Left cardiac atrium (tissue), 4 donors: ENCODE measurements at places on chromosomes 11 and 22. TPM values are rescaled to one million over a fixed set of nuclear protein-coding genes. Genes with fewer than 3 reads are reported as not detected.
A peak's percentile ranks its signal among the peaks of the same experiment; 100 is the strongest.

DNA sequence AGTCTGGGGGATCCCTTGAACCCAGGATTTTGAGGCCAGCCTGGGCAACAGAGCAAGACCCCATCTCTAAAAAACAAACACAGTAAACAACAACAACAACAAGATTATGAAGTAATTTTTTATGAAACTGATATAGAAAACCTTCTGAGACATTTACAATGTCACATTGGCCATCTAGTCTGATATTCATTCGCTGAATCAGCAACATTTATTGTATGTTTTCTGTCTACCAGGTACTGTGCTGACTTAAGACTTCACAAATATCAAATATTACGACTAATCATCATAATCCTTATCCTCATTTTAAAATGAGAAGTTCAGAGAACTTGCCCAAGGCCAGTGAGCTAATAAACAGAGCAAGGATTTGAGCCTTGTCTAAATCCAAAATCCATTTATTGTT is 120.8 kb downstream of the ATM start:
- no peak for DNase-seq

DNA sequence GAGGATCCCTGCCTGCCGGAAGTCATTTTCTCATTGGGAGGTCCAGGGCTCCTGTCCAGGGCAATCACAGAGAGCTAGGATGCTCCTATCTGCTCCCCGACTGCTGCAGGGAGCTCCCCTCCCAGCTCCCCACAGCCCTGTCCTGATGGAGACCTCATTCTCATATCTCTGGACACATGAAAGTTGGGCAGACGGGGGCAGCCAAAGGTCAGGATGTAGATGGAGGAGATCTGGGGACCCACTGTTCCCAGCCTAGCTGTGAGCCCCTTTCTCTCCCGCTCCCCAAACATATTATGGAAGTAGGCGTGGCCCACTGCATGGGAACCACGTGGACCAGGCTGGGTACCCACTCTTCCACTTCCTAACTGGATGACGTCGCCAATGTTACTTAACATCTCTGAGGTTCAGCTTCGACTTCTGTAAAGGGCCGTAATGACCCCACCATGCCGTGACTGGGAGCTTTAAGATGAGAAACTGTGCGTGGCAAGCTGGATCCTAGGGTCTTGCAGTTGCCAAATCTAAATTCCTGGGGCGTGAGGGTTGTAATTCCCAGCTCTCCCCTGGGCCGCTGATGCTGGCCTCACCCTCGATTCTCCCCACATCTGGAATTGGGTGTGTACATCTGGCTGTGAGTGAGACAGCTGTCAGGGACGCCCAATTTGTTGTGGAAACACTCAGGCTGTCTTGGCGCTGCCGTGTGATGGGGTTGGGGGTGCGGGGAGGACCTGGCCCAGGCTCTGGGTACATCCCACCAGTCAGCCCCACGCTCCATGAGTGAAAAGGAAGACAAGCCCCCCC is 1.8 kb downstream of the CDC42EP2 start:
- DNase-seq, result peak; percentile 60

DNA sequence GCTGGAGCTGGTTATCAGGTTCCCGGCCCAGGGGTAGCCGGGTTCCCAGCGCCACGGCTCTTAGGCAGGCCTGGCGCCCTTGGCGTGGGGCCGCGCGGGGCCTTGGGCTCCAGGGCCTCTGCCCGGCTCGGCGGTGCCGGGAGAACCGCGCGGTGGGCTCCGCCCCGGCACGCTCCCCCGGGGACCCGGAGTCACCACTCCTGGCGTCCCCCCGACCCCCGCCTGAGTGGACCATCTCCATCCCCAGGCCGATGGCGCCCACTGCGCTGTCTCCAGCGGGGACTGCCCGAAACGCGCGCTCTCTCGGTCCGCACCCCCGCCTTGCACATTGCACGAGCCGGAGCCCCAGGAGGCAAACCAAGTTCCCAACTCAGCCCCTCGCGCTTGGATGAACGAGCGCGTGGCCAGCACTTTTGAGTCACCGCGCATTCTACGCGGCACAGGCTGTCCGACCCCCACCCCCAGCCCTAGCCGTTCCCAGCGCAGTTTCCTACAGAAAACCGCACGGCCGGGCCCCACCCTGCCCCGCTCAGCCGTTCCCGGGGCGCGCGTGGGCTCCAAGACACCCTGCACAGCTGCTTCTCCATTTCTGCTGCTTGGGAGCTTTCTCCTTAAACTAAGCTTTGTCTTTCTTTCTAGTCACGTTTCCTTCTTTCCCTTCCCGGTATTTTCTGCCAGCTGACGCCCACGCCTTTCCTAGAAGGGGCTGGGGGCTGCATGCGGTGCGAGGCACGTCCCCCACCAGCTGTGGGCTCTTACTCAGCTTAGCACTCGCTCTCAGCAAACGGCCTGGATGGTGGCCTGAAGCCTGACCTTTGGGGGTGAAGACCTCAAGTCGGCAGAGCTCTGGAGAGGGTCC is 650 bp upstream of the CHID1 start:
- DNase-seq, result peak; percentile 63

OR8G1 gene
- total RNA-seq, result not detected

CCDC116 gene
- 0.18 TPM for total RNA-seq

- DNase-seq, result no peak
These were observed 2.4 kb upstream of the MN1 start for GRCh38 chr22:27803841-27804415.

GRCh38 chr11:79028225-79028624 is 412.6 kb downstream of the TENM4 start:
- DNase-seq, result no peak

DNA sequence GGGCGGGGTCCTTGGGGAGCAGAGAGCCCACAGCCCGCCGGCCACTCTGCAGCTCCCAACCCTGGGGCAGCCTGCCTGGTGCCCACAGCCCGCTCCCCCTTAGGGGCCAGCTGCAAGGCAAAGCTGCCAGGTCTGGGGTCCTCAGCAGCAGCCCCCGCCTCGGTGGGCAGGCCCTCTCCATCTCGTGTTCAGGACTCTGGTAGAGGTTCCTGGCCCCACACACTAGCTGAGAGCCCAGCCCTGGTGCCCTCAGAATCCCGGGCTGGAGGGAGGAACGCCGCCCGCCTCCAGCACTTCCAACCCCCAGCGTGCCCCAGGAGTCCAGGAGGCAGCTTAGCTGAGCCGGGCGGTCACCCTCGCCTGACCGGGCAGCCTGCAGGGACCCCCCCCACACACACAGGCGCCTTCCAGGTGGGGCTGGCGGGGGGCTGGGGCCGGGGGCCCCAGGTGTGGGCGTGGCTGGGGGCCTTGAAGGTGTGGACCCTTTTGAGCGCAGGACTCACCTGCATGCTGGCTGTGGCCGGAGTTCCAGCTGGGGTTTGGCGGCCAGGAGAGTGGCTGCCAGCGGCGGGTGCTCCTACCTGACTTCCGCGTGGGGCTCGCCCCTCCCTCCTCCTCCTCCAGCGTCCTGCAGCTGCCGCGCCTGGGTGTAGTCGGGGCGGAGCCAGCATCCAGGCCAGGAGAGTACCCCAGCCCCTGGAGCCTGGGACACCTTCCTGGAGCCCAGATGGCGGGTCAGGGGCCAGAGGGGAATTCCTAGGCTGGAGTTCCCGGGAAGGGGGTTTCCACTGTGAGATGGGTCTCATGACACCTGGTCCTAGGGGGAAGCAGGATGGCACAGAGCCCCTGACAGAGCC is at the start of gene ANO9:
Gene ANO9 (minus strand): TSS at position 594 of the 857 bp plus-strand sequence. CDS start 85 bp downstream, at position 509.
- peak; percentile 27 for DNase-seq

DNA sequence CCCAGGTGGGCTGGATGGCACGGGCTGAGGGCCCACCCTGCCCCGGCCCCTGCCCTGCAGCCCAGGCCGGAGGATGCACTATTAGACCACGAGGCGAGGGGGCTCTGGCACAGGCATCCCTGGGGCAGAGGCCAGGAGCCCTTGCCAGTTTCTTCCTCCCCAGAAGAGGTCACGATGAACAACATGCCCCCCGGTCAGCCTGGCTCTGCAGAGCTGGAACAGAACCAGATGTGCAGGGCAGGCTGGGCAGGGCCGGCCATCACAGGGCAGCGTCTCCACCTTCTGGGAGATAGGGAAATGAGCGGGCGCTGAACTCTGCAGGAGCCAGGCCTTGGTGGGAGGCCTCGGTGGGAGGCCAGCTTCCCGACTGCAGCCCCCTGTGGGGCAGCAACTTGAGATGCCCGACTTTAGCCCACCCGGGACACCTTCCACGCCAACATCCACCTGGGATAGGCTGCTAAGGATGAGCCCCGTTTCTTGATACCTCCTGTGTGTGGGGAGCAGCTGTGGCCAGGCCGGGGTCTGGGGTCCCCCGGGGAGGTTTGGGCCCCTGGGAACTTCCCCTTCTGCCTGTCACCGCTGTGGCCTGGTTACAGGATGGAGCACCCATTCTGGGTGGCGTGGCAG is 21.8 kb upstream of the GNB1L start:
- DNase-seq, result peak; percentile 47

DNA sequence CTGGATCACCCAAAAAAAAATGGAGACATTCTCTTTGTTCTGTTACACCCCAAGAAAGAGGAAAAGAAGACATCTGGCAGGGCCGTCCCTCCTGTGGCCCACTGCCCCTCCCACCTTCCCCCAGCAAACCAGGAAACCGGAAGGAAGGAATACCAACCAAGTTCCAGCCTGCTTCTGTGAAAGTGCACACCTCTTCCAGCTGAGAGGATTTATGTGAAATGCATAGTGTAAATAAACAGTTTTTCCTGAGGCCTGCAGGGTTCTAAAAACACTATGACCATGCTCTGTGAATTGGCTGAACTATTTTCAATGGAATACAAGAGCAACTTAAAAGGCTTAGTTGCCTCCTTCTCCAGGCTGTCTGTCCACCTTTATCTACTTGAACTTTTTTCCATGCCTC is 50.0 kb upstream of the CHST1 start:
- DNase-seq, result no peak

DNA sequence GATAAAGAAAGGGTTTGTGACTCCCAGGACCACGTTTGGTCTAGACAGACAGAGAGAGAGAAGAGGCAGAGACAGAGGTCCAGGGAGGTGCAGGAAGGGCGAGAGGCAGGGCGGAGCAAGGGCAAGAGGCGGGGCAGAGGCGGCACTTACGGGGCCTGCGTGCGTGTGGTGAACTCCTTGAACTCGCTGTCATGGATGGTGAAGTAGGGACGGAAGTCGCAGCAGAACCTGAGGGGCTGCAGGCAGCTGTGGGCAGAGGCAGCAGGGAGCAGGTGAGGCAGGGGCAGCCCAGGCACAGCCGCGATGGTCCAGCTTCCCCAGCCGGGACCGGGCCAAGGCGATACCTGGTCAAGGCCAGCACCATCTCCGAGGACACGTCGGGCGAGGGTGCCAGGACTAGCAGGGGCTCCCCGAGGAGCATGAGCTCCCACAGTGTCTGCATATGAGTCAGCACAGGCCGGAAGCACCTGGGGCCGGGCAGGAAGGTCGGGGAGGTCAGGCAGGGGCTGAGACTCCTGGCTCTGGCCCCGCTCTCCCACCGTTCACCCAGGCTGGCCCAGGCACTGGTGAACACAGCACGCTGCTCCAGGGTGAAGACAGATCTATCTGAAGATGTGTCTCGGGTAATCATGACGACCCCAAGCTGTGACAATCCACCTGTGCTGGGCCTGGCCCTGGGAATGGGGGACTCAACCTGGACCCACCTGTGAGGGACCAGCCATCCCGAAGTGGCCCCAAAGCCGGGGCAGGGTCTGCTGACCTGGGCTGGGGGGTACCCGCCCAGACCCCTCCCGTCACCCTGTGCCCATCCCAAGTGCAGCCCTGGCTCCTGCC is 7.2 kb upstream of the PLXNB2 start:
- DNase-seq, result peak; percentile 54

CRYBB3 gene
- not detected for total RNA-seq

GRCh38 chr11:104286129-104286528 is 122.2 kb upstream of the PDGFD start:
- DNase-seq, result no peak

SCO2 gene
- 1.3 TPM for total RNA-seq

- no peak for DNase-seq
These were observed 114.1 kb upstream of the TBCEL start for GRCh38 chr11:120909676-120910416.

- DNase-seq, result no peak
These were observed 186.4 kb upstream of the ZBED5 start for GRCh38 chr11:11044137-11044855.

KCTD14 gene
- total RNA-seq, result 0.94 TPM

DNA sequence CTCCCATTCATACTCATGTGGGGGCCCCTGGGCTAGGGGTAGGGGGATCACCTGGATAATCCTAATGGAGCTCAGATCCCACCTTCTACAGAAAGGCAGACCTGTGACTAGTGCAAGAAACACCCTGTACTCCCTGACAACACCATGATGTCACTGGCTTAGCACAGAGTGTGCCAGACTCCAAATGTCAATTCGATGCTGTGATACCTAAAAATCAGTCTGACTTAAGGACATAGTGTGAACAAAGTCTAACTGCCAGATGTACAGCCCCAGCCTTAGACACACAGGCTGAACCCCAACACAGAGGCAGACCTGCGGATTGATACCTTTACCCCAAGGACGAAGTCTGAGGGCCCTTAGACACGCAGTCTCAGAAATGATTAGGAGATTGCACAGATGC is 8.5 kb downstream of the ABCC8 start:
- DNase-seq, result no peak

DNA sequence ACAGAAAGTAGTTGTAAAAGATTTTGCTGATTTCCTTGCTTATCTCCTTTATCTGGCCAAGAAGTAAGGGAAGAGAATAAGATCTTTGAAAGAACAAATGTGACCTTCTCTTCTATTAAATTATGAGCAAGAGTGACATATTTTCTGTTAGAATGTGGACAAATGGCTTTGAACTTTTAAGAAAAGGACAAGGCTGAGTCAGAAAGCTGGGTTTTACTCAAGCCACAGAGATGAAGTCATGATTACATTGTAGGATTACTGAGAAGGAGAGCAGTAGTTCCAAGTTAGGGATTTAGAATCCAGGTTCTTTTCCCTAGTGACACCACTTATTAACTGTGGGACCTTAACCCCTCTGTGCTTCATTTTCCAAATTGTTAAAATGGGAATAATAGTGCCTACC is 13.5 kb downstream of the CCDC90B start:
- no peak for DNase-seq

TSGA10IP gene
- total RNA-seq, result not detected

DNA sequence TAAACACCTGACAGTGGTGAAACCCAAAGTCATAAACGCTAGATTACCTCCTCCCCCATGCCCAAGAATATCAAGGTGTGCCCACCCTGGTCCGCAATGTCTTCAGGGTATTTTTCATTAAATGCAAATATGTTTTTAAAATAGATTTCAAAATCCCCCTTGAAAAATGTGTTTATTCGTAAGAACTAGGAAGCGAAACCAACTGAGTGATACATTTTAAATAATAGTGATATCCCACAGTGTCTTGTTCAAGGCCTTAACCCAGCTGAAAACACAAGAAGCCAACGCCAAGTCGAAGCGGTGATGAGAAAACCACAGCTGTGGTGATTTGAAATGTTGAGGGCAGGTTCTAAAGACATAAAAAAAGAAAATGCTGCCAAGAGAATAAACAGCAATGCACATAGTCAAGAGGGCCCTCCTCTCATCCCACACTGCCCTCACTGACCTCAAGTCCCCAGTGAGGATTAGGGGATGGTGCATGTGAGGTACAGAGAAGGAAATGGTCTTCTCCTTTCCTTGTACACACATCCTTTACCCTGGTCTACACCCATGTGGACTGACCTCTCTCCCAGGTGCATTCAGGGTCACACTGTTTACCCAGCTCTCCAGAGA is 25.5 kb downstream of the KCNJ1 start:
- no peak for DNase-seq
